ENCODE measurements at places on chromosomes 5 and 9. TPM values are rescaled to one million over a fixed set of nuclear protein-coding genes. Genes with fewer than 3 reads are reported as not detected.

GRCh38 chr9:120256146-120256545, 323.8 kb downstream of the CDK5RAP2 start:
- DNase-seq = no peak

Gene GRIN1
- 0.55 TPM for total RNA-seq

- DNase-seq = no peak
These were observed 12.7 kb upstream of the TRIM32 start for GRCh38 chr9:116674210-116674980.

DNA sequence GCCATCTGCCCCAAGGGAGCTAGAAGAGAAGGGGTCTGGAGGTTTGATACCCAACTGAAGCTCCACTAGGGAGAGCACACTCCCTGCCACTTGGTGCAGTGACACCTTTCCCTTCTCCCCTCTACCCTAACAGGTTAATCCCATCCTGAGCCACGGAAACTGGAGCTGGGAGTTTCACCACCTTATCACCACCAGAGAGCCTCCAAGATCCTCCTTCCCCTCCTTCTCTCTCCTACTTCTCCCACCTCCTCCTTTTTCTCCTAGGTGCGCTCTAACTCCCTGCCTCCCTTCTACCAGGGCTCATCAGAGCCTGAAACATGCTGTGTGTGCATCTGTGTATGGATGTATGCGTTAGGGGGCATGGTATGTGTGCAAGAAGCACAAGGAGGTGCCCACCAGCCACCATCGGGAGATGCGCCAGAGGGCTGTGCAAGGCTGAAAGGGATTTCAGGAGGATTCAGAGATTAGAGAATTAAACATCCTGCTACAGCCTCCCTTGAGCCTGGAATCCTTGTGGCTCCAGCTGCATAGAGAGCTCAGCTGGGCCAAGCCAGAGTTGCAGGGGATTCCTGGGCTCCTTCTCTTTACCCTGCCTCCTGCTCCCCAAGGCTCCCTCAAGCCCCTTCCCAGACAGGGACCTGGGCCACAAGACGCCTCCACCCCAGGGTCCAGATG, 89.8 kb downstream of the PCDH1 start:
- DNase-seq = no peak

DNA sequence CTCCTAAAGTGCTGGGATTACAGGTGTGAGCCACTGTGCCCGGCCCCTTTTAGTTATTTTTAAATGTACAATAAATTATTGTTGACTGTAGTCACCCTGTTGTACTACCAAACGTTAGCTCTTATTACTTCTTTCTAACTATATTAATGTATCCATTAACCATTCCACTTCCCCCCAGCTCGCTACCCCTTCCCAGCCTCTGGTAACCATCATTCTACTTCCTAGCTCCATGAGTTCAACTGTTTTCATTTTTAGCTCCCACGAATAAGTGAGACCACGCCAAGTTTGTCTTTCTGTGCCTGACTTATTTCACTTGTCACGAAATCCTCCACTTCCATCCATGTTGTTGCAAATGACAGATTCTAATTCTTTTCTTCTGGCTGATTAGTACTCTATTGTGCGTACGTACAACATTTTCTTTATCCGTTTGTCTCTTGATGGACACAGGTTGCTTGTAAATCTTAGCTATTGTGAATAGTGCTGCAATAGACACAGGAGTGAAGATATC, 6.5 kb downstream of the LURAP1L start:
- DNase-seq = no peak

Gene TLR4
- 10.0 TPM for total RNA-seq

DNA sequence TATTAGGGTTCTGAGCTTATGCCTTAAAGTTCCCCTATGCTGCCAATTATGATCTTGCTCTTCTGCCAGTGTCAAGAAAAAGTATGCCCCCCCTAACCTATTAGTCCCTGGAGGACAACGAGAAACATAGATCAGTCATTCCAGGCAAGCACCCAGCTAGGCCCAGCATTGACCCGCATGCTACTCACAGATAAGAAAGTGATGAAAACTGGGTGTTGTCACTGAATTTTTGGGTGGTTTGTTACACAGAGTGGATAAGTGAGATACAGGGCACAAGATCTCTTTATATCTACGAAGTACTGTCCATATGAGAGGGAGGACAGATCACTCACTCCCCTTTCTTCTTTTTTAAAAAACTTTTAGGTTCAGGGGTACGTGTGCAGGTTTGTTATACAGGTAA, 6.4 kb upstream of the TEX48 start:
- DNase-seq = no peak

Gene ZDHHC11B
- total RNA-seq = 0.29 TPM

DNA sequence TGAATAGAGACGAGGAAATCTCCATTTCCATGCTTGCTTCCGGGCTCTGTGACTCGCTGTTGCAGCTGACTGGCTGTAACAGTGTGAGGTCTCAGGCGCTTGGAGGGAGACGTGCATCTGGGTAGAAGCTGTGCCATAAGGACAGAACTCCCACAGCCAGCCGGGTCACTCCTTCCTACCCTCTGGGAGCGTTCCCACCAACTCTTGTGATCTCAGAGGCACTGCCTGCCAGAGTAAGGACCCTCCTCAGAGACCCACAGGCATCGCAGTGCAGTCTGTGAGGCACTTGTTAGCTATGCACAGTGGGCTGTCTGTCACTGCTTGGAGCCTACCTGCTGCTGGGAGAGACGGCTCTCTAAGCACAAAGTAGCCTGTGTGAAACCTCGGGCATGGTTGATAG, 203.4 kb upstream of the SEMA6A start:
- DNase-seq = no peak

DNA sequence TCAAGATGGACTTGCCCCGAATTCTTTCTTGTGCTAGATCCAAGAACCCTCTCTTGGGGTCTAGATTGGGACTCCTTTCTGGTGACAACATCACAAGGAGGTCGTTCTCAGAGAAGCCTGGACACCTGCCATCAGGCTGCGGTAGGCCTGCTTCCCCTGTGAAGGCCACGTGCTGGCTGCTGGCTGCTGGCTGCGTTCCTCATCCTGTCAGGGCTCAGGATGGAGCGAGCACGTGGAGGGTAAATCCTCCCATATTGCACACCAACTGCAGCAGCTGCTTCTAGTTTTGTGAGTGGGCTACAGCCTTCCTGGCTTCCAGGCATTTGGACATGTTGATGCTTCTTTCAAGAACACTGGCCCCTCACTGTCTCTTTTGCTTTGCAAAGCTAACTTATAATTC, 95.6 kb downstream of the HSPA4 start:
- no peak for DNase-seq

Gene SPINK13
- total RNA-seq = not detected

- no peak for DNase-seq
These were observed 22.4 kb upstream of the CORO2A start for GRCh38 chr9:98214811-98215210.

Measured in OCI-LY7 (cell line).